AML-193 (cell line): ENCODE measurements at places on chromosomes 6 and 20.

GRCh38 chr20:2093159-2093781 lies 8.4 kb upstream of the STK35 start:
- peak; percentile 40 for DNase-seq

DNA sequence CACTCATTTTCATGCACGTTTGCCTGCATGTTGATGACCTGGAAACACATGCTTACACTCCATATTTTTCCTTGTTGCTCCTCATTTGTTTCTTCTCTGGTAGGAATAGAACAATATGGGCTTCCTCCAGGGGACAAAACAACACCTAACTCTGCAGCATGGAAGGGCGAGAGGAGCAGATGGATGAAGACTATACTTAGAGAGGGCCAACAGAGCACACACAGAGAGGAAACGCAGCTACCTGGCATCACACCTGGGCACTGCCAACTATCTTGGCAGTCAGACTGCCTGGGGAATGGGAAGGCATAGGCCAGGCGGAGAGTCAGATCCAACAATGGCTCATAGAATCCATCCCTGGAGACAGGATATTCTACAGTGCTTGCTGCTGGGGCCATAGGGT lies 290.9 kb downstream of the CD83 start:
- DNase-seq: no peak

GRCh38 chr6:105326833-105327770 lies 75.8 kb downstream of the PREP start:
- DNase-seq: no peak

GRCh38 chr6:106044151-106044550 lies 42.0 kb upstream of the PRDM1 start:
- no peak for DNase-seq
